ENCODE measurements at places on chromosomes 6 and 20. TPM values are rescaled to one million over a fixed set of nuclear protein-coding genes. Genes with fewer than 3 reads are reported as not detected.

GRCh38 chr6:42460883-42461282 is 9.2 kb upstream of the TRERF1 start:
- no peak for DNase-seq

NKX2-4 gene
- not detected for total RNA-seq

GRCh38 chr6:134920422-134920821 is 29.5 kb downstream of the ALDH8A1 start:
- DNase-seq = no peak

GSTA3 gene
- not detected for total RNA-seq

Measured in left ventricle myocardium superior (tissue), 1 donor.